ENCODE measurements at places on chromosomes 2 and 18. TPM values are rescaled to one million over a fixed set of nuclear protein-coding genes. Genes with fewer than 3 reads are reported as not detected.
A peak's percentile ranks its signal among the peaks of the same experiment; 100 is the strongest.

- DNase-seq: no peak
Measured at GRCh38 chr2:233059797-233060500, at the start of gene INPP5D. Gene INPP5D (plus strand): TSS chr2:233060342. CDS start chr2:233060479, 137 bp downstream.

TMEM200C gene
- 6.6 TPM for total RNA-seq

DNA sequence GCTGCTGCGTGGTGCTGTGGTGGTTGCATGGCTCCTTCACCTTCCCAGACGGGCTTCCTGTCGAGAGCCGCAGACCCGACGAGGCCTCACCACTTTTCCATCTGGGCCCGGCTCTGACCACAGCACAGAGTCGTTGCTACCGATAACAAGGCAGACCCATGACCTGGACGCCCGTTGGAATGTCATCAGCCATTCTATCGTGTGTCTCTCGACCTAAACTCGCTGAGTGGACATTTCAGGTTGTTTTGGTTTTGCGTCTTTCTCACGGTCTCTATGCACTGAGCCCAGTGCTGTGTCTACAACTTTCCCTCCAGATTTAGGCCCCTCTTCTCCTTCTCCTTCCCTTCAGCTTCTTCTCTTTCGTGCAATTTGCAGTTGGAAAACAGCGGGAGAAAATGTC is 204.7 kb upstream of the TPO start:
- no peak for DNase-seq

GRCh38 chr2:142280831-142281230 is 150.0 kb upstream of the LRP1B start:
- peak; percentile 34 for DNase-seq

MAL gene
- 0.22 TPM for total RNA-seq

- DNase-seq: no peak
Measured at GRCh38 chr2:144163592-144163991, 356.3 kb downstream of the ZEB2 start.

ARL4C gene
- total RNA-seq: 10.4 TPM

DNA sequence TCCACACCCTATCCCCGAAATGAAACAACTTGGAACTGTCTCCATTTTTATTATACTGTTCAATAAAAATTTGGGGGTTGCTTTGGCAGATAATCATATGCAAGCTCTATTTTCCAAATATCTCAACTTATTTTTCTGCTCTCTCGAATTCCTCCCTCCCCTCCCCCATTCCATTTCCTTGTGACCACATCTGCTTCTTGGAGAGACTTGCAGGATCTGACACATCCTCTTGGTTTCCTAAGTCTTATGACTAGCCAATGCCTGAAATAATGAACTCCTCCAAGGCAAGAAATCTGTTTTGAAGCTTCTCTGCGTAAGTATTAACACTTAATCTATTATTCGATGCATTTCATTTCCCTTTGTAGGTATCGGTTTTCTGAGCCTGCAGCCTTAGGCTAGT is 16.1 kb downstream of the TGIF1 start:
- no peak for DNase-seq

GRCh38 chr18:69495338-69495737 is 94.7 kb downstream of the DOK6 start:
- no peak for DNase-seq

DNA sequence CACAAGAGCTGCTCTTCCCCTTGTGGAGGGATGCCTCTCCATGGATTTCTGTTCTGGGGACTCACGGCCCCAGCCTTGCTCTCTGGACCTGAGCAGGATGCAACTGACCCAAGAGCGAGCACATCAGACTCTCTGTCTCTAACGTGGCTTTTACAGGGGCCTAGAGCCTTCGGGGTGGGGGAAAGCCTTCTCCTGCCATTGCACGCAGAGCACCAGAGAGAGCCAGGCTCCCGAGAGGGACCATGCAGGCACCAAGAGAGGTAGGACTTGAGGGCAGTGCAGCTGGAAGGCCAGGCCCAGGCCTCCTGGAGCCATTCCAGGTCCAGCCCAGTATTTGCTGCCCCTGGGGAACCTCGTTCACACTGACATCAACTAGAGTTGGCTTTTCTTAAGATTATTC is 475.6 kb upstream of the MYT1L start:
- no peak for DNase-seq

All from WTC11 (cell line).